ENCODE measurements at places on chromosomes 3 and 15.

DNA sequence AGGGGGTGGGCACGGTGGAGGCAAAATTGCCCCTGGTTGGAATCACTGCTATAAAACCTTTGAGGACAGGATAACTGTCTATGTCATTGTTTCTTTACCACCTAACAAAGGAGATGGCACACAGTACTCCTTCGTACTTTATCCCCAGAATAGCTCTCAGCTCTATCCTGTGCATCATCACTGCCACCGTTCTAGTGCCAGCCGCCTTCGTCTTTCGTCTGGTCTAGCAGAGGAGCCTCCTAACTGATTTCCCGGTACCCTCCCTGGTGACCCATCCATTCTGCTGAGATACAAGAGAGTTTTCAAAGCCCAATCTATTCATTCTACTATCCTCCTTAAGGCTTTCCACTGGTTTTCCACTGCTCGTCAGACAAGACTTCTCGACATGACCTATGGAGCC, 67.9 kb upstream of the PRICKLE2 start:
- no peak for DNase-seq

DNA sequence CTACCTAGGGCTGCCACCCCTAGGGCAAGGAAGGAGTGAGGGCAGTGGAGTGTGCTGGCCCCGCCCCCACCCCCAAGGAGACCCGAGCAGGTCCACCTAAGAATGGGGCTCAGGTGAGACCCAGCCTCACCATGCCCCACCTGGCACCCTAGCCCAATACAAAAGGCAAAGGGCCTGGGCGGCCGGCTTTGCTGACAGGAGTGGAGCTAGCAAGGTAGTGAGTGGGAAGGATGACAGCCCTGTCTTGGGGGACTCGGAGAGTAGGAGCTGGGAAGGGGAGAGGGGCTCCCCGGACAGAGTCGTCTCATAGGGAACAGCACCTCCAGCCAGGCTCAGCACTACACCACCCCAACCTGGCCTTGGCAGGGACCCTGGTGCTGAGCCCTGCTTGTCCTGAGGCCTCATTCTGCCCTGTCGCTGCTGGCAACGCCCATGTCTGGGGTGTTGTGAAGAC, 12.1 kb downstream of the C15orf39 start:
- no peak for DNase-seq

DNA sequence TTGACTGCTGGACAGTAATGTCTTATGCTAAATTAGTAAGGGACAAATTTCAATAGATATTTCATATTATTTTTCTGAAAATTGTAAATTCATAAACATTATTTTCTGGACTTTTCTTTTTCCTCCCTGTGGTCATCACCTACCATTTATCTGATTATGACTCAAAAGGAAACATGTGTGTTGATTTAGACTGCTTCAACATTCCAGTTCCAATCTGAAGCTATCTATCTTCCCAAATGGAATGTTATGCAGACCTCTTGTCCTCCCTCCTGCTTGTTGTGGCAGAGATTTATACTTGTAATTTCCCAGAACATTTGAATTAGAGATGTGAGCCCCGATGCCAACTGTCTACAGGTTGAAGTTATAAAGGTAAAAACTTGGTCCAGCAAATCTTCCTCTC, 803.4 kb downstream of the TUSC7 start:
- DNase-seq: no peak

- DNase-seq: no peak
These were observed 261.4 kb downstream of the ZMAT3 start for GRCh38 chr3:178810181-178810580.

DNA sequence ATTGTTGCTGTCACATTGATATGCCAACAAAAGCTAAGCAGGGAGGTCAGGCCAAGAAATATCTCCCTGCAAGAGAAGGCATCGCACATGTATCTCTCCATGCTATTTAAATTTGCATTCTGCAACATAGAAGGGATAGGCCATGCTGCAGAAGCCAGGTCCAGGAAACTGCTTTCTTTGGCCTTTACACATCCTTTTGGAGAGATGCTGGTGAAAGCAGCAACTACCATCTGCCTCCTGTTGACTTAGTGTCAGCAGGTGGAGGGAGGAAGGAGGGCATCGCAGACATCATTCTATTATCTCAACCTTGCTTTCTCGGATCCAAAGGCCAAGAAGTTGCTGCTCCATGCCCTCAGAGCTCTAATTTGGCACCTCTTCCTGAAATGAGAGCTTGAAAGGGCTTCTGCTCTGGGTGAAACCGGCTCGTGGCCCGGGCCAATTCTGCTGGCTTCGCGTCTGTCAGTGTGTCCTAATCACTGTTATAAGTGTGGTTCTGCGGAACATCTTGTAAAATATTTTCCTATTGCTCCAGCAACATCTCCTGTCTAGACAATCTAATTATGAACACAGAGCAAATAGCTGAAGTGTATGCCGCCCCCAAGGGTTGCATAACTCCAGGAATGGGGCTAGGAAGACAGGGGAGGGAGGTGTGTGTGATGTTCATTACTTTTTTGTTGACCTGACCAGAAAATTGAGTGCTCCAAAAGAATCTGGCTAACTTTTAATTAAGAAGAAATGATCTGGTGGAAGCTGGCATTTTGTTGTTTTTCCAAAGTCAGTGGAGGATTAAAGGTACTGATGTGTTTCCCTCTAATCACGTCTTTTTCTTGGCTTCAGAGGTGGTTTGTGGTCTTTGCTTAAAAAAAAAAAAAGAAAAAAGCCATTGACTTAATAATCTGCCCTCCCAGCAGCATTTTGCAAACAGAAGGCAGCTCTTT, 89.1 kb downstream of the TPRG1 start:
- no peak for DNase-seq

- DNase-seq: no peak
These were observed 3.6 kb downstream of the ONECUT1 start for GRCh38 chr15:52786436-52787122.

- DNase-seq: no peak
These were observed 85.3 kb upstream of the FXR1 start for GRCh38 chr3:180827171-180827570.

DNA sequence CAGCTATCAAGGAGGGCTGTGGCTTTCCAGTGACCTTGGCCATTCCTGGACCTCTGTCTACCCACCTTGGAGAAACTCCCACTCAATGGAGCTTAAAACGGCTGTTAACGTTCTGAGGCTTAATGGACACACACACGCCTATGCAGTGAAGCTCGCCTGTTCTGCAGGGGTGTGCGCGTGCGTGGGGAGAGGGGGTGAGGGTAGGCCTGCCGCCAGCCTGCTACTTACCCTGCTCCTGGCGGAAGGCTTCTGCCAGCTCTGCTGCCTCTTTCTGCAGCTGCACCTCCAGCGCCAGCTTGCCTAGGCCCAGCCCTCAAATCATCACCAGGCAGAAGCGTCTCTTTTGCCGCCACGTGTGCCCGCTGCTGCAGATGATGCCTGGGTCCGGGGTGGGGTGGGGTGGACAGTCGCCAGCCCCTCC, 23.2 kb upstream of the PARL start:
- DNase-seq: no peak

DNA sequence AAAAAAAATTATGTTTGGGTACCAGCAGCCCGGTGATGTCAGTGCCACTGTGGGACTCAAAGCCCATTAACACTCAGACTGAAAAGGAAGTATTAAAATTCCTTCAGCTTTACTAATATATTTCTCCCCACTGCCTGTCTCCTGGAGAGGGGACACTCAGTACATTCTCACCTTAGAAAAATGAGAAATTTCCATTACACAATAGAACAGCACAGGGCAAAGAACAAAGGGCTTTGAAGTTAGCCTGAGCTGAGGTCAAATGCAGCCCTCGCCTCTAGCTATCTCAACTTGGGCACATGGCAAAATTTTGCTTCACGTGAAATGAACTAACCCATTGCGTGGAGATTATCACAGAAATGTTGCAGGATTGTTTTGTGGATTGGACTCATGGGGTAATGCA, 80.8 kb downstream of the RARB start:
- no peak for DNase-seq

GRCh38 chr3:65833761-65834505, 204.8 kb downstream of the MAGI1 start:
- DNase-seq: no peak

DNA sequence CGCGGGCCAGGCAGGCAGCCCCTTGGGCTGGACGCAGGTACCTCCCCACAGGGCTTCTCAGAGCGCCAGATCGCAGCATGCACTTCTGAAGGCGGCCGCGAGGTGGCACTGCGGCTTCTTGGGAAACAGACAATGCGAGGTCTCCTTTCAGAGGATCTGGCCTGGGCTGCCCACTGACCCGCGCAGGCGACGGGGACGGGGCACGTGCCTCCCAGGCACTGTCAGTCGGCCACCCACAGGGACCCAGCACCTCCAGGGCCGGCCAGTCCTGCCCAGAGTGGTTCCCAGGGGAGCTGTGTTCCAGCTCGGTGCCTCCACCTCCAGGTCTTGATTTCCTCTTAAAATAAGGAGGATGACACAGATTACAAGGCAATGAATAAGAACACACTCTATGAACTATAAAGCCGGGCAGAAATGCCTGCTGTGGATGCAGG, 24.4 kb upstream of the TXNRD3 start:
- DNase-seq: peak; percentile 70

DNA sequence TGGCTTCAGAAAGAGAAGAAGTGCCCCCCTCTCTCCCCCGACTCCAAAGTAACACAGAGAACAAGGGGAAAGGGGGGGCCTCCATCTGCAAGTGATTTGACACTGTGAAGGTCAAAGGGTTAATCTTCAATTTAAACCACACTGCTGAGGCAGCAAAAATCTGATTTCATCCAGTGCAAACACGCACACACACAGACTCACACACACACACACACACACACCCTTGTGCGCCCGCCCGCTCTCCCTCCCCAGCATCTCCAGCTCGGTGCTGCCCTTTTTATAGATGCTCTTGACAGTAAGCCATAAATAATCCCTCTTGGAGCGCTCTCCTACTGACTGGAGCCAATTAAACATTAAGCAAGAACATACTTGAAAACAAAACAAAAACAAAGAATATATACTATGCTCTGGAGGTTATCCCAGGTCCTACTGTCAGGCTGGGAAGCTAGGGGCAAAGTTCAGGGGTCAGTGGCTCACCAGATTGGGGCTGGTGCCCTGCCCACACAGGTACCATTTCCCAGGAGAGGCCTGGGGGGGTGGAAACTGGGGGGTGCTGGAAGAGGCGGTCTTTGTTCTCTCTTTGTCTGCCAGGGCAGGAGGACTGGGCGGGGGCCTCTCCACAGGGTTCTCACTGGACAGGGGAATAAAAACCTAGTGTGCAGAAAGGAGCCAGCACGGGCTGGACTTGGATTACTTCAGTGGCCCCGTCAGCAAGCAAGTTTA, 16.3 kb downstream of the BMF start:
- no peak for DNase-seq

DNA sequence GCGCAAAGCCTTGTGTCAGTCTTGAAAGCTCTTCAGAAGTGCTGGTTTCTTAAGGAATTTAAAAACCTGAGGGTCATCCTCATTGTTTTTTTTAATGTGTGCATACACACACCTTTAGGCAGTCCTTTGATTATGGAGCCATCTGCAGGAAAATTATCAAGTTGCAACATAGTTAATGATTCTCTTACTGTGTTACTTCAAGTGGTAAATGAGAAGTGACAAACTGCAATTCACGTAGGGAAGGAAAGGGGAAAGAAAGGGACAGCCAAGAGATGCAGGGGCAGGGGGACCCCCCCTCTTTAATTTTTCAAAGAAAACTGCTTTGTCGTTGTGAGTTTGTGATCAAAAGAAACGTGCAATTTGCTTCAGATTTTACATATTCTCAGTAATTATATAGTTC, 162.4 kb upstream of the CGNL1 start:
- no peak for DNase-seq

GRCh38 chr15:22861161-22861560, 22.7 kb downstream of the NIPA2 start:
- DNase-seq: no peak

GRCh38 chr3:50648313-50648712, 26.4 kb upstream of the DOCK3 start:
- DNase-seq: no peak

GRCh38 chr3:126569390-126569975, 10.8 kb upstream of the C3orf22 start:
- DNase-seq: no peak

GRCh38 chr15:61091289-61091616, 137.8 kb downstream of the RORA start:
- no peak for DNase-seq

- peak; percentile 19 for DNase-seq
These were observed 755 bp downstream of the PDE8A start for GRCh38 chr15:84982301-84982920.

DNA sequence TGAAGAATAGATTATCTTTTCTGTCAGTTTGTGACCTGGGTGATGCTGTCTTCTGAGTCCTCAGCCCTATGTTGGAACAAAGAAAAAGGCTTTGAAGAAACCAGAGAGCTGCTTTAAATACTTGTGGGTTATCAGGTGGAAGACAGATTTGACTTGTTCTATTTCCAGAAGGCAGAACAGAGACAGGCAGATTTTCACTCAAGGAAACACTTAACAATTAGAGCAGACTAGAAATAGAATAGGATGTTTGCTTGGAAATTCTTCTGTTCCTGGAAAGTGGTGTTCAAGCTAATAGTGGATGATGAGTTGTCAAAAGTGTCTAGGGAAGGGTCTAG, 219.4 kb downstream of the UBE2E2 start:
- no peak for DNase-seq

DNA sequence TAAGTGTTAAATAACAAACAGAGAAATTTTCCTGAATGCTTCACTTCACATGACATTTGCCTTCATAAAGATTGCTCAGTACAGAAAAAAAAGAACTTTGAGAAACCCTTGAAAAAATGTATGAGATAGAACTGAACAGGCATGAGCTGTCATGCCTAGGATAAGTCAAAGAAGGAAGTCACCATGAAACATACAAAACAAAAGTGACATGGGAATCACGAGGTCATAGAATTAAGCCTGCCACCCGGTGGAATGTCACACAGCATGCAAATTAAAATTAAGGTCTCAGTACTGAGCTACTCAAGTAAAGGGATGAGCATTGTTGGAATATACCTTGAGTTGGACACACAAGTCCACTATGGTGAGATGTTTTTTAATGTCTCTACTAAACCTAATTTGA, 652.5 kb upstream of the NECTIN3 start:
- DNase-seq: no peak

DNA sequence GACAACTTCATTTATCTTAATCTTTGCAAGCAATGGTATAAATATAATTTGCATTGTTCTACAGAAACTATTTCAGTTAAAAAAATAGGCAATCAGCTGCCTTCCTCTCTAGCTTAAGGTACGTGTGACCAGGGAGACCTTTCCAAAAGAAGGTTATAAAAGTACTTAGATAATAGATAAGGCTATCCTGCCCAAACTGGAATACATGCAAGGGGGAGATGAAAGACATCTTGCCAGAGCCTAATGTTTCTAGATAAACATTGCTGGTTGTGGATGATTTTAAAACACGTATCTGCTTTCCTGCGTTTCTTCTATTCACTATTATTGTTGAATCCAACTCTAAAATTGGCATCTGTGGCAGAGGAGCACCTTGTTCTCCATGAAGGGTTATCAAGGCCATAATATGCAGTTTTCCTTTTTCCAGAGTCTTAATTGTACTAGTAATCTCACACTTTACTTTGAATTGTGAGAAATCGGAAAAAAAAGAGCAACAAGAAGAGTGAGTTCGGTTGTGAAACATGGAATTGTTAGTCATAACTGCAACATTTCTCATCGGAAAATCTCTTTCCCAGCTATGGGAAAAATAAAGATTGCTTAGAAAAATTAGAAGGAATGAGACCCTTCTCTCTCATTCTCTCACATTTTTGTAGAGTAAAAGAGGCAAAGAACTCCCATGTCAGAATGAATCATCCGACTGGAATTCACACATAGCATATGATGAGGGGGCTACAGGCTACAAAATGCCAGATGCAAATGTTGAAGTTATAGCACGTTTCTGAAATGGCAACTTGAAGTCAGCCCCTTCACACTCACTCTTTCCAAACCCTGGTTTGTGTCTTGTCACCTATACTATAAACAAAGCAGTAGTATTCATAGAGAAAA, 936.1 kb upstream of the NR2F2 start:
- DNase-seq: no peak

GRCh38 chr3:52070724-52071621, 14.6 kb upstream of the DUSP7 start:
- no peak for DNase-seq
